ENCODE measurements at places on chromosomes 1 and 21.

GRCh38 chr1:206704226-206704625, 19.5 kb downstream of the MAPKAPK2 start:
- DNase-seq, result no peak

- DNase-seq, result no peak
Measured at GRCh38 chr1:191592039-191592438, 566.2 kb upstream of the RGS18 start.

GRCh38 chr1:247840818-247841217, 878 bp downstream of the OR11L1 start:
- DNase-seq, result no peak

DNA sequence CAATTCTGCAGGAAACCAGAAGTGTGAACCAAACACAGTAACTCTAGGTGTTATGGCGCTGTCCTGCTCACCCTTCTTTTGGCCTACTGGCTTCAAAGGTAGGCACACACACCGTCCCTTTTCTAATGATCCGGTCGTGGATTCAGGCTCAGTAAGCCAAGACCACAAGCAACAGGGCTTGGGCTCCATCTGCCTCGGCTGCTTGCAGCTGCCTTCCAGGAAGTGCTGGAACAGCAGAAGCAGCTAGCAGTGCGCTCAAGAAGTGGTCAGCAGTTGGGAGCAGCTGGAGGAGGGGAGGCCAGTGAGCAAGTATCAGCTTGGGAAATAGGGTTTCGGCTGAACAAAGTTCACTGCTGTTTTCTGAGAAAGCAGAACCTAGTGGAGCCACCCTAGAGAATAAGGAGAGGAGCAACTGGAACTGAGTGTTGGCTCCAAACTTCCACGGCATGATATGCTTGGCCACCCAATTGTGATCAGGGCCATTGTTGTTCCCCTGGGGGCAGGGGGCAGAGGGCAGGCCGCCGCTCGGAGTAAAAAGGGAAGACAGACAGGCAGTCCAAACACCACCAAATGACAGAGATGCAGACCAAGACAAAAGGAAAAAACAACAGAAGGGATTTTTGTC, 173.4 kb downstream of the TOMM20 start:
- DNase-seq, result no peak

- DNase-seq, result no peak
Measured at GRCh38 chr1:163381487-163382184, 59.9 kb downstream of the NUF2 start.

DNA sequence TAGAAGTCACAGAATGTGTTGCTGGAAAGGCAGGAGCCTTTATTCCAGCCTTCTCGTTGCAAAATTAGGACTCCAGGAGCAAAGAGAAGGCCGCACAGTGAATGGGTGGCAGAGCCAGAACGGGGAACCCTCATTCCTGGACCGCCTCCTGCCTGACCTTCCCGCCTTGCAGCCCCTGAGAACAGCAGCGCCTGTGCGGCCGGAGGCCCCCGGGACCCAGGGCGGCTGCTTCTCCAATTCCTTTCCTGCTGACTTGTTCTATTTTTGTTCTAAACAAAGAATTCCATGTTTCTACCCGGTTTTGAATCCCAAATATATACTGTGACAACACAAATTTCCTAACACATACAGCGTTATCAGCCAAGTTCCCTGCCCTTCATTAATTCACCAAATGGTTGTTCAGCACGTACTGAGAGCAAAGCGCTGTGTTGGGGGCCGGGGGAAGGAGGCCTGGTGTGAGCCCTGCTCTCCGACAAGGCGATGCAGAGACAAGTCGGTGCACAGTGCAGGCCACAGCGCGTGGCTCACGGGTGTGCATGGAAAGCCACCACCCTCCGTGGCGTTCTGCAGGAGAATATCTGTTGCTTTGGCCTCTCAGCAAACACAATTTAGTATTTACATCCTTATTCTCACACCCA, 31.9 kb upstream of the COL6A2 start:
- DNase-seq, result no peak

DNA sequence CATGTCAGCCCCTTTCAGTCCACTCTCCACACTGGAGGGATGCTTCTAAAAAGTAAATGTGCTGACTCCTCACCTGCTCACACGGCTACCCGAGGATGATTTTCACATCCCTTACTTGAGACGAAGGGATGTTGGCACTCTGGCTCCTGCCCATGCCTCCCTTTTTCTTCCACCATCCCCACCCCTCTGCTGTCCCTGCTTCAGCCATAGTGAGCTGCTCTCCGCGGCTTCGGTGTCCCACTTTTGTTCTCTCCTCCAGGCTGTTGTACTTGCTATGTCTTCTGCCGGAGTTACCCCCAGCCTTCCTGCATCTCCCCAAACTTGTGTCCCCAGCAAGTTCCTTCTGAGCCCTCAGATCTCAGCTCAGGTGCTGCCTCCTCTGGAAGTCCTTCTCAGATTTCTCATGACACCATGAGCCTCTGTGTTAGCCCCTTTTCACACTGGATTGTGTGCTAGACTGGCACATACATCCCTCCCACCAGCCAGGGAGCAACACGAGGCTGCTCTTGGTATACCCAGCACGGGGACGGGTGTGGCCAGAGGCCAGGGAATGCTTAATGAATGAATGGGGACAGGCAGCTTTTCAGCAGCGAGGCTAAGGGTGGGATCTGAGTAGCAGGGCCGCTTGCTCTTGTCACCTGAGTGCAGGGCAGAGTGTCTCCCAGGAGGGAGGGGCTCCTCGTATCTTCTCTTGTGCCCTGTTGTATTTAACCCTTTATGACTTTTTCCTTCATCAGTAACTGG, 1.3 kb downstream of the ACOT11 start:
- no peak for DNase-seq

GRCh38 chr1:174190691-174191199, 31.4 kb downstream of the RABGAP1L start:
- DNase-seq, result no peak

DNA sequence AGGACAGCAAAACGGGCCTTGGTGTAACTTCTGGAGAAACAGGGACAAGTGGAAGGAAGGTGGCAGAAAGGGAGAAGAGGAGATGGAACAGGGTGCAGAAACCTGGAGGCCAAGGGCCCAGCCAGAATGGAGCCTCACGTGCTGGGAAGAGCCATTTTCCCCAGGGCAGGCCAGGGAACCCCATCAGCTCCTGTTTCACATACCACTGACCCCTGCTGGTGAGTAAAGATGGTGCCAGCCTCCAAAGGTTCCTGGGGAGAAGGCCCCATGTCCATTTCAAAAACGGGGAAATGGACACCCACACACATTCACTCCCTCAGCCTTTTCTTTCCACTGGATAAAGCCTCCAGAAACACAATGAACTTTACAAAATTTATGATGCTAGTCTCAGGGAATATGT, 57.6 kb upstream of the JUN start:
- DNase-seq, result peak; percentile 33

- no peak for DNase-seq
Measured at GRCh38 chr1:116997066-116997465, 4.5 kb upstream of the CD101 start.

GRCh38 chr1:223266632-223267172, 97.3 kb downstream of the SUSD4 start:
- no peak for DNase-seq

GRCh38 chr1:239219679-239220078, 166.7 kb upstream of the CHRM3 start:
- no peak for DNase-seq
